ENCODE measurements at places on chromosomes 16 and 17.

GRCh38 chr17:37116671-37117185 lies 168.0 kb downstream of the AATF start:
- no peak for DNase-seq

DNA sequence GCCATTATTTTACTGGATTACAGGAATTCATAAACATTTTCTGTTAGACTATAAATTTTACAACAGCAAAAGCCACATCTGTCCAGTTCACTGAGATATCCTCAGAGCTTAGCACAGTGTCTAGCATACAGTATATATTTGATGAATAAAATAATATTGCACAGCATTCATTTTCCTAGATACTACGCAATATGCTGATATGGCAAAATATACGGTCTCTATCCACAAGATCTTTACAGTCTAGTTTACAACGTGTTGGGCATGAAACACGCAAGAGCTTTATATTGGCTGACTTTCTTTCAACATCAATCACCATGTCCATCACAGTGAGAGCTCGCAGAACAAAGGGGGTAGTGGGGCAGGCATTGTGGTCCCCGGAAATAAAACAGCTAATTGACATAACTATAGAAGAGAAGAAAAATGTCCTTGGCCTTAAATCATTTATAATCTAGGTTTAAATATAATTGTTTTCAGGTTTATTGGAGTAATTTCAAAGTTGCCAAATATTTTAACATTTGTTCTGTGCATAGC lies 43.5 kb downstream of the ZNF652 start:
- no peak for DNase-seq

- DNase-seq = no peak
Measured at GRCh38 chr16:19831678-19832077, 53.0 kb downstream of the GPRC5B start.

- no peak for DNase-seq
Measured at GRCh38 chr16:3661922-3662321, 7.4 kb downstream of the DNASE1 start.

- no peak for DNase-seq
Measured at GRCh38 chr17:38738007-38738662, 8.0 kb downstream of the CISD3 start.

DNA sequence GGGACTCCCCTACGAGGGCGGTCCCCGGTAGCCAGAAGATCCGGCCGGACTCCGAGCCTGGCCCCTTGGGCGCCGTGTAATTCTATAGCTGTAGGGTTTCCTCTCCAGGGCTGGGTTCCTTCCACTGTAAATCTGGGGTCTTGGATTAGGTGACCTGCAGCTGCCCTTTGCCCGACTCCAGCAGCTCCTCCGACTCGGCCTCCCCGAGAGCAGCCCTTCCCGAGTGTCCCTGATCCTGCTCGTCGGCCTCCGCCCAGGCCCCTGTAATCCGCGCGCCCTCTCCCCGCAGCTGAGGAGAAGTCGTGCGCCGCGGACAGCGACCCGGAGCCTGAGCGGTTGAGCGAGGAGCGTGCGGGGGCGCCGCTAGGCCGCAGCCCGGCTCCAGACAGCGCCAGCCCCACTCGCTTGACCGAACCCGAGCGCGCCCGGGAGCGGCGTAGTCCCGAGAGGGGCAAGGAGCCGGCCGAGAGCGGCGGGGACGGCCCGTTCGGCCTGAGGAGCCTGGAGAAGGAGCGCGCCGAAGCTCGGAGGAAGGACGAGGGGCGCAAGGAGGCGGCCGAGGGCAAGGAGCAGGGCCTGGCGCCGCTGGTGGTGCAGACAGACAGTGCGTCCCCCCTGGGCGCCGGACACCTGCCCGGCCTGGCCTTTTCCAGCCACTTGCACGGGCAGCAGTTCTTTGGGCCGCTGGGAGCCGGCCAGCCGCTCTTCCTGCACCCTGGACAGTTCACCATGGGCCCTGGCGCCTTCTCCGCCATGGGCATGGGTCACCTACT lies 5.5 kb downstream of the TBX2 start:
- DNase-seq = no peak

DNA sequence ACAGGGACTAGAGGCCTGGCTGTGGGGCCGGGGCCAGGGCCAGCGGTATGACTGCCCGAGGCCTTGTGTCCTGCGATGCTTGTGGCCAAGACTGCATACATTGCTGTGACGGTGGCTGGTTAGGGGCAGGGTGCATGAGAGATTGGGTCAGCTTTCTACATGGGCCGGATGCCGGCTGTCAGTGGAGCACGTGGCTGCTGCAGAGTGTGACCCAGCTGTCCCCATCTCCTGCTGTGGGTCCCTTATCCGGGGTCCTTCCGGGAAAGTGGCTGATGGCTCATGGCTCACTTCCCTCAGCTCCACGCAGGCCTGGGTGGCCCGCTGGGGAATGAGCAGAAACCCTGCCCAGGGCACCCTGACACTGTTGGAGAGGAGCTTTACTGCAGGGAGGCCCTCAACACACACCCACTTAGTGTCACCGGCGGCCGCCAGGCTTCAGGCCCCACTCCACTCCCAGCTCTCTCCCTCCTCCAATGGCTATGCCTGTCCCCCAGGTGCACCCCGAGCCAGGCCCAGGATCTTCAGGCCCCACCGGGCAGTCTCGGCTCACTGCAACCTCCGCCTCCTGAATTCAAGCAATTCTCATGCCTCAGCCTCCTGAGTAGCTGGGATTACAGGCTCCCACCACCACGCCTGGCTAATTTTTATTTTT lies 808 bp upstream of the RGS11 start:
- no peak for DNase-seq

DNA sequence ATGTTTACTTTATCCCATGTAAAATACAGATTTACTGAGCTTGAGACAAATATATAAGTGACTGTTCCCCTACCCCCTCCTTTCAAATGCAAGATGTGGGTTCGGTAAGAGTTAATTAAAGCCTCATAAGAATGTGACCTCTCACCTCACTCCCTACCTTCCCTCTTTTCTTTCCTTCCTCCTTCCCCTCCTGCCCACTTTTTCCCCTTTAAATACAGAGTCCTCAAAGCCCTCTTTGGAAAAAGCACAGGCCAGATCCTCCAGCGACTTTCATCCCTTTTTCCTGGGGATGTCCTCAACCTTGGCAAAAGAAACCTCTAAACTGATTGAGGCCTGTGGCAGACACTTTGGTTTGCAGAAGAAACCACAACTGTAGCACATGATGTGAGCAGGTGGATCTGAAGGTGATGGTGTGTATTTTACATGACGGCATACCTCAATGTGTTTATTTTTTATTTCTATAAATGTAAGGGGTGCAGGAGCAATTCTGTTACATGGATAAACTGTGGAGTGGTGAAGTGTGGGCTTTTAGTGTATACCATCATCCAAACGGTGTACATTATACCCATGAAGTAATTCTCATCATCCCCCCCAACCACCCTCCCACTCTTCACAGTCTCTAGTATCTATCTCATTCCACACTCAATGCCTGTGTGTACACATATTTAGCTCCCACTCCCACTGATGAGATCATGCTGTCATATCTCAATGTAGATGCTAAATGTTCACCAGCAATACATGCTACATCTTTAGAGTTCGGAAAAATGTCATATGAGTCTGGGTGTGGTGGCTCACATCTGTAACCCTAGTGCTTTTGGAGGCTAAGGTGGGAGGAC lies 77.7 kb downstream of the XYLT1 start:
- no peak for DNase-seq

DNA sequence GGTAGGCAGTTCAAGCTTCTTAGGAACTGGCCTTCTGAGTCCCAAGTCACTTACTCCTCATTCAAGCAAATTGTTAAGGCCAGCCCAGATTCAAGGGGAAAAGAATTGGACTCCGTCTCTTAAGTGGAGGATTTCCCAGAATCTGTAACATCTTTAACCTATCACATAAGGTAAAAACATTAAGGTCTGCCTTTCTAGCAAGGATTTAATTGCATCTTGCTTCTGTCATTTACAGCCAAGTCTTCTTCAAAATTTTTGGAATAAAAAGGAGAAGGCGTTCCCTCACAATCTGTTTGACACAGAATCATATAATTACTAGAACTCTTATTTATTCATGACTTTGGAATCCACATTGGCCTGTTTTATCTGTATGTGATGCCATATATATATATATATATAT lies 56.5 kb upstream of the ADORA2B start:
- DNase-seq = no peak

DNA sequence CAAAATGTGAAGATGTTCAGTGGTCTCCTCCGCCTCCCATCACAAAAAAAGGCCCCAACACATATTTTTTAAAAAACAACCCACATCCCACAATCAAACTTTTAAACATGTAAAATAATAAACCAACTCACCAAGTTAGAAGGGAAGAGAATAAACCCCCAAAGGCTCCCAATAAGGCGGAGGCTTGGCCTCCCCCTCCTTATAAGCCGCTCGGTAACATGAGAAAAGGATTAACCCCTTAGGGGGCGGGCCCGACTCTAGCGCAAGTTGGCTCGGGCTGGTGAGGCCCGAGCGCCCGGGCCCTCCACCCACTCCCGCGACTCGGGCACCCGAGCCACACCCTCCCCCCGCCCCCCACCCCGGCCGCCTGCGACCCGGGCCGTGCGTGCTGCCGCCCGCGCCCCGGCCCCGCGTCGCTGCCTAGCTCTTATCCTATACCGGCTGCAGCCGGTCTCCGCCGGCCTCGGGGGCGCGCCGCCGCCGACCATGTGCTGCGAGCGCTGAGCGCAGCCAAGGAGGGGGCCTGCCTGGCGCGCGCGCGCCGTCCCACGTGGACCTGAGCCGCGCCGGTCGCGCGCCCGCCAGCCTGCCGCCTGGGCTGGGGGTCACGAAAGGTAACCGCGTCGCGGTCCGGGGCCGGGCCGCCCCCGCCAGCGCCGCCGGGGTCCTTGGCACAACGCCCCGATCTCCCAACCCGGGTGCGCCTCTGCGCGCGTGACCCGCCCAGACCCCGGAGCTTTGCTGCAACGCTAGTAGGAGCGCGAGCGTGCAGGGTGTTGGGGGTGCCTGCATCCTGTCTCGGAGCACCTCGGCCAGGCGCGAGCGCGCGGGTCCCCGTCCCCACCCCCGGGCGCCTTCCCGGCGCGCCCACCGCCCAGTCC lies at the start of the genes ARSG and SLC16A6:
Gene ARSG (plus strand): TSS at position 541 of the 881 bp plus-strand sequence. CDS start 15,999 bp downstream, outside the sequence.
Gene SLC16A6 (minus strand): TSS at position 173 of the 881 bp plus-strand sequence. CDS start 12,807 bp downstream, outside the sequence.
- DNase-seq = peak; percentile 59

- no peak for DNase-seq
Measured at GRCh38 chr16:55948230-55948629, 73.1 kb upstream of the CES5A start.

- no peak for DNase-seq
Measured at GRCh38 chr16:813204-813915, 12.8 kb upstream of the GNG13 start.

DNA sequence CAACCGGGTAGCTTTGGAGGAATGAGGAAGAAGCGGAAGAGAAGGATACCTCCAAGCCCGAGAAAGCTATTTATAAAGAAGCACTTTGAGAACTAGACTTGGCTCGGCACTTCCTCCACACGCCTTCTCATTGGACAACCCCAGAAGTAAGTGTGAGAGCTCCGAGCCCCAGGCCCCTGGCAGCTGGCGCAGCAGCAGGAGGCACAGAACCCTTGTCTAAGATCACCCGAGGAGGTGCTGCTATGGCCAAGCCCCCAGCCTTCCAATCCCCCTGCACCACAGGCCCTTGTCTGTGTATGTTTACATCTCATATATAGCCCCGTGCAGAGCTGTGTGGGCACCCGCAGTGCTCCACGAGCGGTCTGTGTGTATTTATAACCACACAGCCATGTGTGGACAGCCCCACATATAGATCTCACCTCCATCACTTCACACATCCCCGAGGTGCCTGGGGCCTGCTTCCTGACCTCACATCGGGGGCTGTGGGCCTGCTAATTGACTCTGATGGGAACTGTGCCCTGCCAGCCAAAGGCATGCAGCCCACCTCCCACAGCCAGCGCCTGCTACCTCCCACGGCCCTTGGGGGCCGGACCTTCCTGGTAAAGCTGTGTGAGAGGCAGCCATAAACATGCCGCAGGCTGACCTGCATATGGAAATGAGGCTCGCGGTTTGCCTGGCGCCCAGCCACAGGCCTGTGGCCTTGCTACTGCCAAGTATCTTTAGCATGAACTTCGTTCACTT lies 96.1 kb downstream of the C17orf67 start:
- DNase-seq = no peak

DNA sequence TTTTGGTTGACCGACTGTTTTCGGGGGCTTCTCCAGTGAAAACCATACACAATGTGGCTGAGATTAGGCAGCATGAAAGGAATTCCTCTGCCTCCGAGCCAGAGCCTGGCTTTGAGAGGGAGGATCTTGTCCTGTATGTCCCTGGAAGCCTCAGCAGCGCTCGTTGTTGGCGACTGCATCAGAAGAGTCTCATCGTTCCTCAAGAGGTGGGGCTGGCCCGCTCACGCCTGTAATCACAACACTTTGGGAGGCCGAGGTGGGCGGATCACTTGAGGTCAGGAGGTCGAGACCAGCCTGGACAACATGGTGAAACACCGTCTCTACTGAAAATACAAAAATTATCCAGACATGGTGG lies 15.0 kb downstream of the HS3ST6 start:
- no peak for DNase-seq

GRCh38 chr17:75830164-75831031 lies 13.8 kb downstream of the UNC13D start:
- no peak for DNase-seq

GRCh38 chr17:564526-565065 lies 150.0 kb downstream of the VPS53 start:
- DNase-seq = no peak

- no peak for DNase-seq
Measured at GRCh38 chr16:9870962-9871361, 311.3 kb downstream of the GRIN2A start.

GRCh38 chr17:47844814-47845715 lies 4.0 kb upstream of the SCRN2 start:
- no peak for DNase-seq

- DNase-seq = no peak
Measured at GRCh38 chr16:28217326-28217725, 5.6 kb upstream of the XPO6 start.

DNA sequence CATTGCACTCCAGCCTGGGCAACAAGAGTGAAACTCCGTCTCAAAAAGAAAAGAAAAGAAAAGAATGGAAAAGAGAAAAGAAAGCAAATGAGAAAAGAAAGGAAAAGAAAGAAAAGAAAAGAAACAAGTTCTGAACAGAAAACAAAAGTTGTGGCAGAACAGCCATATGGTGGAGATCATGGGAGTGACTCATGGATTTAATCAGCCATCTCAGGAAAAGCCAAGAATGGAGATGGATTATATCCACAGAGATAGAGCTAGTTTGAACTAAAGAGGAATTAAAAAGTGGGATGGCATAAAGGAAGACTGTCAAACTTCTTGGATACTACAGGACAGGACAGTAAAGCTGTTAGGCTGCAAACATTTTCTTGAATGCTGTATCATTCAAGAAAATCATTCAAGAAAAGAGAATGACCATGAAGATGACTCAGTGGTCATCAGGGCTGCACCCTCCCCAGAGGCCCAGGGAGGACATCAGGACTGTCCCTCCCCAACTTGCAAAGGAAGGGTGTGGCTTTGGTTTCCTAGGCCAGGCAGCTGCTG lies 120.6 kb downstream of the USP22 start:
- DNase-seq = no peak

- DNase-seq = no peak
Measured at GRCh38 chr17:62819511-62820221, 11.6 kb upstream of the MARCHF10 start.

GRCh38 chr17:72472106-72472505 lies 351.3 kb downstream of the SOX9 start:
- DNase-seq = no peak

All from stimulated activated CD8-positive, alpha-beta memory T cell treated with anti-CD3 and anti-CD28 coated beads, Interleukin-4, amount 100 ng/mL, for 1 hour (primary cell).